ENCODE measurements at places on chromosomes 5 and 9.

DNA sequence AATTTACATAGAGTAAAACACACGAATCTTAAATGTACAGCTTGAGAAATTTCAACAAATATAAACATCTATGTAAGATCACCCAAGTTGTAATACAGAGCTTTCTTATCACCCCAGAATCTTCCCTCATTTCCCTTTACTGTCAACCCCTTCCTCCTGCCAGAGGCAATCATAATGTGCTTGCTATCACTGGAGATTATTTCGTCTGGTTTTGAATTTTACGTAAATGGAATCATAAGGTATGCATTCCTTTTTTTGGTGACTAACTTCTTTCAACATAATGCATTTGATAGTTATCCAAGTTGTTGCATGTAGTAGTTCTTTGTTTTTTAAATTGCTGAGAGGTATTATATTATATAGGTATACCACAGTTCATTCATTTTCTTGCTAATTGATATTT is 37.5 kb upstream of the GPR151 start:
- no peak for DNase-seq

DNA sequence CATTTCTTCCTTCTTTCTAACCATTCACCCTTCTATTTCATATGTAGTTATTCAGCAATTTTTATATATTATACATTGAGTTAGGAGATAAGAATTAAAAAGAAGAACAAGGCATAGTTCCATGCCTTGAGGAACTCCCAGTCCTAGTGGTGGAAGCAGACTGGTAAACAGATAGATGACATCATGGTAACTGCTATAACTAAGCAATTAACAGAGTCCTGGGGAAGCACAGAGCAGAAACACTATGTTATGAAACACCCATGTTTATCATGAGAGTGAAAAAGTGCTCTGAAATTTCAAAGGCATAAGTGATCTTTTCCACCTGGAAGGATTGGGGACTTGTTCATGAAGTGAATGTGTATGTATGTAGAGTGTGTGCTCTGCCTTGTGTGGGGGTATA is 14.6 kb downstream of the PAPPA start:
- DNase-seq: no peak

DNA sequence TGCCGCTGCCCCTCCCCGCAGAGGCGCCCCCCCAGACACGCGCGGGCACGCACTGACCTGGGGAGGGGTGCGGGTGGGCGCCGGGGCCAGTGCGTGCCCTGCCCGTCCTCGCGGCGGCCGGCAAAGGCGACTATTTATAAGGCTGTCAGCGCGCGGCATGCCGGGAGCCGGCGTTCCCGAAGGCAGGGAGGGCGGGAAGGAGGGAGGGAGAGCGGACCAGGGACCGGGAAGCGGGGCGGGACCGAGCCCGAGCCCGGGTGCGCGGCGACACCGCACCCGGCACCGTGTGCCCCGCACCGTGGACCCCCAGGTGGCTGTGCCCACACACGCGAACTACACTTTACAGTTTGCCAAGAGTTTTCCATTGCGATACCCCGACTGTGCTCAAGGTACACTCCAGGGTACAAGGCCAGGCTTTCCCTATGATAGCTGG is at the start of gene AK1:
AK1 (minus strand) TSS at position 110 of the 433 bp plus-strand sequence. CDS start 3,058 bp downstream, outside the sequence.
- peak; percentile 38 for DNase-seq

DNA sequence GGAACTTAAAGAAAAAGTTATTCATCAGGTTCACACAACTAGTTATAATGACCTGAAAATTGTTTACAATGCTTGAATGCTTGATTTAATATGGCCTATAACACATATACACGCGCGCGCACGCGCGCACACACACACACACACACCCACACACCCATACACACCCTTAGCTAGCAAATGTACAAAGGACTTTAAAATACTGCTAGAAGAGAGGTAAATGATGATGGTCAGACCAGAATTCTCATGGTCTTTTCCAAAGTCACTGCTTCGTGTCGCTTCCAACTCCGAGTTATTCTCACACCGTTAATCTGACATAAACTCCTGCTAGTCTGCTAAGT is 5.9 kb downstream of the LSM11 start:
- no peak for DNase-seq

GRCh38 chr5:90248640-90249039 is 160.9 kb downstream of the CETN3 start:
- no peak for DNase-seq

GRCh38 chr5:107869438-107870115 is 198.8 kb upstream of the EFNA5 start:
- DNase-seq: no peak

DNA sequence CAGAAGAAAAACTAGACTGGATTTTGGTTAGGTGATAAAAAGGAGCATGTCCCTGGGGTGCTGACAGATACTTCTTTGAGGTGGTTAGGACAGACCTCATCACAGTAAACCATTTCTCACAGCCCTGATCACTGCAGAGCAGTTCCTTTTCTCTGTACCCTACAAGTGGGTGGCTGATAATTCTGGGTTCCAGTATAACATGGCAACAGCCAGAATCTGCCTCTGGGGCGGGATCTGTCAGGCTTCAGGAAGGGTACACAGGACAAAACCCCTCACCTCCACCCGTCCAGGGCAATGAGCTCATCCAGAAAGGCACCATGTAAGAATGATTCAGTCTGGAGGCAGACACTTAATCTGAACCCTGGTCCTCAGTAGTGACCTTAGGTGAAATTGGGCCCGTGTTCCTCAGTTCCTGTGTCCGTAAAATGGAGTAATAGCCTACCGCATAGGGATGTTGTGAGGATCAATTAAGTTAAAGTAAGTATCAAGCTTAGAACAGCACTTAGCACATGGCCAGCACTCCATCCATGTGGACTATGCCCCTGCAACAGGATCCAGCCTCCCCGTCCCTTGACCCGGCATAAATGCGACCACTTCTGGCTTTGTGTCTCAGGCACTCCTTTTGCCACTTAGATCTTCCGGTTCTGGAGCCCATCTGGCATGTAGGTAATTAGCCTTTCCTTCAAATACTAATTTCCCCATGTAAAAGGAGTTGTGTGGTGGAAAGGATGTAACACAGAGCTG is 129.2 kb downstream of the LHFPL2 start:
- no peak for DNase-seq

- DNase-seq: no peak
Measured at GRCh38 chr5:116733991-116734975, 159.7 kb upstream of the SEMA6A start.

GRCh38 chr5:45491368-45491767 is 204.8 kb downstream of the HCN1 start:
- DNase-seq: no peak

DNA sequence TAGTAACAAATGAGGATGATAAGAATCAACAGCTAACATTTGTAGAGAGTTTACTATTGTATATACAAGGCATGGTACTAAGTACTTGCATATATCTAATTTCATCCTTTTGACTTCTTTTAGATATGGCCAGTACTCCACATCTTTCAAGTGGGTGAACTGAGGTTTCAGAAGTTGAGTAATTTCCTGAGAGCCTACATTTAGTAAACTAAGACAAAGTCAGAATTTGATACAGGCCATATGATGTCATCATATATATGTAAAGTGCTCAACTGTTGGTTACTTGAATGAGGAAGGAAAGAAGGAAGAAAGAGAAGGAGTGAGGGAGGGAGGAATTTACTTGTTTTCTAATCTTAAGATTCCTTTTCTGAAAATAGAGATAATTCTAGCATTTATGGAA is 52.8 kb downstream of the GRIA1 start:
- no peak for DNase-seq

GRCh38 chr5:127330116-127330515 is 39.5 kb downstream of the MEGF10 start:
- no peak for DNase-seq

DNA sequence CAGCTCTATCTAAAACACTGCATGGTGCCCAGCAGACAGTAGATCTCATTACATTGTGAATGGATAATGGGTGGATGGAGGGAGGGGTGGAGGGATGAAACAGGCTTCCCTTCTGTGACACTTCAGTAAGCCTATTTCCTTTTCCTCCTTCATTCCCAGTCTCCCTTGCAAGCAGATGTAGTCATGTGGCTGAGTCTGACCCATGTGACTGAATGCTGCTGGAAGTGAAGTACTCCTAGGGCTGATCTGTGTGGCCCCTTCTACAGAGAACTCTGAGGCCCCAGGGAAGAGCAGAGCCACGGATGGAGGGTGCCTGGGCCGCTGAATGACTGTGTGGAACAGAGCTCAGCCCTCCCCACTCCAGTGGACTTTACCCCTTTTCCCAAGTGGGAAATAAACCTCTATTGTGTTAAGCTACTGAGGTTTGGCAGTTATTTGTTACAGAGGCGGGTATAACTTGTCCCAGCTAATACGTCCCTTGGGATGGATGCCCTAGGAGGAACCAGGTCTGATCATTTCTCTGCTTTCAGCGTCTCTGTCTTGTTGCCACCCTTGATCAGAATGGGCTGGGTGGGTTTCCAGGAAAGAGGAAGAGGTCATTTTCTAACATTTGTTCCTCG is 176.1 kb upstream of the MVB12B start:
- no peak for DNase-seq

- DNase-seq: no peak
Measured at GRCh38 chr5:130102375-130102774, 198.1 kb downstream of the CHSY3 start.

DNA sequence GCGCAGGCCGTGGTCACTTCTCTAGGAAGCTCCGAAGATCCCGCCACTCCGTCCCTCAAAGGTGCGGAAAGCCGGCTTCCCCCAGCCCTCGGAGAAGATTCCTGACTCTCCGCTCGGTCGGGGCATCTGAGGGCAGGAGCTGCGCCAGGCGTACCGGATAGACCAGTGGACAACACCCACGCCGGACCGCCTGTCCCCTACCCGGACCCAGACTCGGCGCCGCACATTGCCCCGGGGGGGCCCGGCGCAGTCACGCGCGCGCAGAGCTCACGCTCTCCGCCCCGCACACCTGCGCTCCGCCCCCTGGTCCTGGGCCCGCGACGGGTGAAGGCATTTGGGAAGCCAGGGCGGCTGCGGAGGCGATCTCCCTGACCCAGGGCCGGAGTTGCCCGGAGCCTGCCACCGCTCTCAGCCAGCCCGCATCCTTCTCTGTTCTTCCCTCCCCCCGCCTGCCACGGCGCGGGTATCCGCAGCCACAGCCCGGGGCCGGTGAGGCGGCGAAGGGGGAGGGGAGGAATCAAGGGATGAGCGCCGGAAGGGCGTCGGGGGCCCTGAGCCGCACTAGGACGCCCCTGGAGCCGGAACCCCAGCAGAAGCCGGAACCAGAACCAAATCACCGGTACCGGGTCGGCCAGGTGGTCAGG is 448 bp downstream of the RELL2 start:
- peak; percentile 9 for DNase-seq

DNA sequence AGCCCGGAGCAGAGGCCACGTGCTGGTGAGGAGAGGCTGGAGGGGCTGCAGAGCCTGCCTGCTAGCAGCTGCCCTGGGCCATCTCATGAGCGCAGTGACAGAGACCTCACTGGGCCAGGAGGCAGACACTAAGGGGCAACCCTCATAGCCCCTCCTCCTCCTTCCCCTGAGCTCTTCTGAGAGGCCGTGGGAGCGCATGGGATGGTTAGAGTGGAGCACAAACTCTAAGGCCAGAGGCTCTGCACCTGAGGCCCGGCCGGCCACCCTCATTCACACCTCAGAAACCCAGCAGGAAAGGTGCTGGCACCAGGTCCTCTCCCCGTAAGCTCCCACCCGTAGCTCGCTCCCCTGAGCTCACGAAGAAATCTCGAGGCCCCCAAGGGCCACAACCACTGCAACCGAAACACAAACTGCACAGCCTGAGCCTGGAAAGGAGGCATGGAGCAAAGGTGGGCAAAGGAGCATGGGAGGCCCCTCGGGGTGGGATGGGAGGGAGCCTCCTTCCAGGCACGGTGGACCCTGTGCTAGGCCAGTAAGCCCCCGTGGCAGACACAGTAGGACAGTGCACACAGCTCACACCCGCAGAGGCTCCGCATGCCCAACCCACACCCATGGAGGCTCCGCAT is 17.7 kb downstream of the CAMSAP1 start:
- DNase-seq: no peak

Data from suppressor macrophage treated with lipopolysaccharide for 4 hours (primary cell).